Dermis microvascular lymphatic vessel endothelial cell (primary cell): ENCODE measurements at places on chromosomes 1 and 21. TPM values are rescaled to one million over a fixed set of nuclear protein-coding genes. Genes with fewer than 3 reads are reported as not detected.
A peak's percentile ranks its signal among the peaks of the same experiment; 100 is the strongest.

MTR gene
- 28.8 and 30.6 TPM in 2 replicates for total RNA-seq

GRCh38 chr1:229479660-229480399 is 28.3 kb downstream of the NUP133 start:
- peak; percentile 3 for DNase-seq

DNA sequence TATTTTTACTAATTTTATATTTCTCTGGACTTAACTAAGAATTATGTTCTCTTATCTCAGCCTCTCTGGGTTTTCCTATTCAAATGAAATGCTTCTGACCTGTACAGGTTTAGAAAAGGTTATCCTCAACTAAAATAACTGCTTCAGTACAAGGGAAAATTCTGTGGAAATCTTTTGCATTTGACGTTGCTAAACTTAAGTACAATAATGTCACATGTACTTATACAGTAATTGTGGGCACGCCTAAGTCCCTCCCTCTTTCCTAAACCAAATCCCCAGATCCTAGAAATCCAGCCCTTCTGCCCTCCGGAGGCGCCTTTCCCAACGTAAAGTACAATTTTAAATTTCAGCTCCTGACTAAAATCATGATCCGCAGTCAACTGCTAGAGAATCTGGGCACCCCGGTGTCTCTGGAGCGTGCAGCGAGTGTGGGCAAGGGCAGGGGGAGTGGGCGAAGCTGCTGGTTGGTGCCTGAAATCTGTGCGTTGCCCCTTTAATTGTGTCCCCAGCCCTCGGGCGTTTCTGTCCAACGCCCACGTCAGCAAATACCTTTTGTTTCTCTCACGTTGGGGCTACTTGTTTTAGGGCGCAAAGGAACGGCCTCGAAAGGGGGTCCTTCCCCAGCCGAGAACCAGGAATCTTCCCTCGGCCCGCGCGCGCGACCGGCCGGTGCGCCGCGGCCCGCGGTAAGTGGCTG is at the start of gene ZBTB8A:
Gene ZBTB8A, plus strand, starts transcription at position 541 of the 697 bp plus-strand sequence. CDS start 53,505 bp downstream, outside the sequence.
- peak; percentile 74 for DNase-seq

AKR7A3 gene
- total RNA-seq: 0.13 and 0.25 TPM in 2 replicates

GRCh38 chr21:32800056-32800455 is 28.5 kb upstream of the PAXBP1 start:
- DNase-seq: no peak

- no peak for DNase-seq
These were observed 36.2 kb upstream of the EDEM3 start for GRCh38 chr1:184790642-184791549.

- DNase-seq: no peak
These were observed 18.1 kb upstream of the SFPQ start for GRCh38 chr1:35211120-35211414.

SUSD4 gene
- total RNA-seq: under 0.01 and 0.13 TPM in 2 replicates

PROK1 gene
- total RNA-seq: not detected in 2 replicates

GRCh38 chr1:12173631-12174121 is 6.9 kb downstream of the TNFRSF1B start:
- no peak for DNase-seq

DNA sequence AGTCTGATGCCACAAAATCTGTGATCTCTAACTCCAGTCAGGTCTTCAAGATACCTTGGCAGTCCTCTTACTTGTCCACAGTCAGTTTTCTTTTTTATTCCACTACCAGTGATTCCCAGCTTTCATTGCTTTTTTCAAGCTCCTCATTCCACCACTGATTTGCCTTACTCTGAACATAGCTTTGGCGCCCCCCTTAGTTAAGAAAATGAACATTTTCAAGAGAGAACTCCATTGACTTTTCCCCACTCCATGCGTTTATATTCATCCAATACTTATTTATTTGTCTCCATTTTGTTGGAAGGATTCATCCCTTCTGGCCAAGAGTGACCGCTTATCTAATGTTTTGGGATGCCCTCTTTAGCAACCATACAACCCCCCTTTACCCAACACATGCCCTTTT is 33.9 kb upstream of the IPO9 start:
- DNase-seq: no peak

RHCE gene
- total RNA-seq: 0.13 and 1.9 TPM in 2 replicates

- DNase-seq: no peak
These were observed 261.4 kb upstream of the NRIP1 start for GRCh38 chr21:15326032-15326867.

DNA sequence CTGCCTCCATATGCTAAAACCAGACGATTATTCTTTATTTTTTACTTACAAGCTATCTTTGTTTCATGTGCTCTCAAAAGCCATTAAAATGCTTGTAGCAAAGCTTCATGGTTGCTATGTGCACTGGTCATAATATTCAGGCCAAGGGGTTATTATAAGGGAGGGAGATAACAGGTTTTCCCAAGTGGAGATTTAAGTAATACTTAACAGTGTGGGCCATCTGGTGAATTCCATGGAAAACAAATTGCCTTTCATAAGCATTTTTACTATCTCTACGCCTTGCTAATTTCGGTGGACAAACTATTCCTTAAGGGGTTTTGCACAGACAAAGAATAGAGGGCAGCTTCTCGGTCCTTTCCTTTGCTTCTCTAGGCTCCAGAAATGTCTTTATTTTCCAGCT is 137.8 kb downstream of the NUF2 start:
- no peak for DNase-seq

- no peak for DNase-seq
These were observed 118.9 kb downstream of the TOMM20 start for GRCh38 chr1:235009561-235010306.

GRCh38 chr1:166273618-166274017 is 106.8 kb upstream of the FAM78B start:
- DNase-seq: no peak

DNA sequence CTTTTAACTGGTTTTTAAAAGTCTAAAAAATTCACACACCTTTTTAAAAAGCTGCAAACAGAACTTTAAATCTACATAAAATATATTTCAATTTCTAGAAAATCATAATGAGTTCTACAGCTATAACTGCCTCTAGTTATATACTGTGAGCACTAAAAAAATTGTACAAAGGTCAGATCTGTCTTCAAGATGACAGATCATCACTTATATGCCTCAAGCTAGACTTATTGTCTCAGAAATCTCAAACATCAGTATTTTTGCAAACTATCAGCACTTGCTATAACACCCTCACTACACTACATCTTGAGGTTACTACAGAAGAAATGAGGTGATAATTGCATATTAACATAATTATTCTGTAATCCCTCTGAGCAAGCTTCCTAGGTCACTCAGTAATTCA is 76.5 kb downstream of the ZNF644 start:
- DNase-seq: no peak

DNA sequence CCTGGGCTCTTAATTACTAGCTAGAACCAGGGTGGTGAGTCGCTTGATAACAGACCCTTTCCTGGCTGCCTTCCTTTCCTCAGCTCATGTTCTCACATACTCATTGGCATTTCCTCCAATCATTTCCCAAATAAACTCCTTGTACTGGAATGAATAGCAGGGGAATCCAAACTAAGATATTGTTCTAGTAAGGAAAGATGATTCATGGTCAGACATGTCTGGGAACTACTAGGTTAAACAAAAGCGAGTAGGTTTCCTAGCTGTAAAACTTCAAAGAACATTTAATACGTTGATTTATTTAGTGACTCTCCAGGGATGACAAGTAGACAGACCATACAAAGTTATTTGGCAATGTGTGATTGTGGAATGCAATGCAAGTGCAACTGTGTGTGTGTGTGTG is 121.2 kb upstream of the KCNJ6 start:
- DNase-seq: peak; percentile 79

- no peak for DNase-seq
These were observed 79.8 kb downstream of the PCBP3 start for GRCh38 chr21:45723049-45723958.

CCSAP gene
- 3.4 and 5.0 TPM in 2 replicates for total RNA-seq

IL20 gene
- total RNA-seq: not detected in 2 replicates

DNA sequence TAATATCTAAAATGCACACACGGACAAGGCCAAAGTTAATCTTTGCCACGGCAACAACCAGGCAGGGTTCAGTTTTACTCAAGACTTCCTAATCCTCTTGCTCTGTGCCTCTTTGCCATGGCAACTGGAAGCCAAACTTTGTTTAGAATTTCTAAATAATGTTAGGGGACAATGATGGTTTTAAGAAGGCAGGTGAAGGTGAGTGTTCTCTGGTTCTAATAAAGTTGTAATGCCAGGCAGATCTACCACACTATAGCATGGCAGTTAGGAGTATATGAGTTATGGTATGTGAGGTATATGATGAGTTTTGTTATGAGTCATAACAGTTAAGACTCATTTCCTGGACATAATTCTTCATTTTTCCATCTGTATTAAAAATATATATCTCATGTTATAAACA is 2.7 kb downstream of the PTPRC start:
- DNase-seq: peak; percentile 10

DNA sequence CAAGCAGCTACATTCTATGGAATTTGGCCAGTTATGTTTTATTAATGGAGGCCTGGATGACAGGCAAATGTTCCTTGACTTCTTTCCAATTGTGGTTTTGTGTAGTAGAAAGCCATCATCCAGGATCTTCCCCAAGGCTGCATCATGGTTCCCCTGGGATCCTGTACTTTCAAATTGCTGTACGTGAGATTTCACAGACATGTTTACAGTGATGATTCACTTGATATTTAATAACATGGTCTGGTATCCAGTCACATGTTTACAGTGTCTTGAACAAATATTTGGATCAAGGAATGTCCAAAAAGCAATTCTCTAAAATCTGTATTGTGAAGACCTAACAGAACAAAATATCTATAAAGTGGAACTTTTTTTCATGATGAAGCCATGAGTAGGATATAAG is 68.3 kb upstream of the ST6GALNAC3 start:
- DNase-seq: no peak

SEMA4A gene
- 0.39 and 0.51 TPM in 2 replicates for total RNA-seq

DNAH14 gene
- 3.7 and 4.6 TPM in 2 replicates for total RNA-seq

- no peak for DNase-seq
These were observed 36.9 kb downstream of the SIM2 start for GRCh38 chr21:36735724-36736320.

- no peak for DNase-seq
These were observed 39.2 kb upstream of the CTTNBP2NL start for GRCh38 chr1:112356765-112357164.

TRIM67 gene
- total RNA-seq: not detected in 2 replicates

GRCh38 chr1:208231881-208232661 is 12.1 kb downstream of the PLXNA2 start:
- DNase-seq: peak; percentile 46

TMEM125 gene
- not detected in 2 replicates for total RNA-seq

- no peak for DNase-seq
These were observed 26.9 kb upstream of the EYA3 start for GRCh38 chr1:28115267-28115666.

VWA5B1 gene
- not detected in 2 replicates for total RNA-seq

GNG4 gene
- total RNA-seq: 0.13 and 0.25 TPM in 2 replicates

- DNase-seq: no peak
These were observed 122.9 kb upstream of the DAB1 start for GRCh38 chr1:57546549-57547330.

SHE gene
- total RNA-seq: 69.1 and 86.5 TPM in 2 replicates

APCS gene
- not detected in 2 replicates for total RNA-seq

DNA sequence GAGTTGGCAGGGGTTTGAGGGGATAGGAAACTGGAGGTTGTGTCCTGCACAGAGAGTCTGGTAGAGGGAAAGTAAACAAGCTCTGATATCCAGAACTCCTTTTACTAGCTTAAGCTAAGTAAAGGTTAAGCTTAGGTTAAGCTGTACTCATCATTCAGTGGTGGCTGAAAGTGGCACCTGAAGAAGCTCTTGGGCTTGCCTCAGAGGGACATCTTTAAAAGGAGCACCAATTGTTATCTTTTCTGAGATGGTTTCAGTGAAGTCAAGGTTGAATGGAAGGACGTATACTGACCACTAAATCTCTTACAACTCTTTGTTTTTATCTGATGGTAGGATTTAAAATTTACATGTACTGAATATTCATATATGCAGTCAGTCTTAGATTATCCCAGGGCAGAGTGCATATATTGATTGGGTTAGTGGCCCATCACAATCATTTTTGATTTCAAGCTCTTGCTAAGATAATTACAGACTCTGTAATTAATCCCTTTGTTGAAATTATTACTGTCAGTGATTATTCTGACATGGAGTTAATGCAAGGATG is 43.3 kb downstream of the S1PR1 start:
- DNase-seq: no peak

GRCh38 chr1:241749945-241750695 is 97.9 kb upstream of the EXO1 start:
- DNase-seq: no peak

DNA sequence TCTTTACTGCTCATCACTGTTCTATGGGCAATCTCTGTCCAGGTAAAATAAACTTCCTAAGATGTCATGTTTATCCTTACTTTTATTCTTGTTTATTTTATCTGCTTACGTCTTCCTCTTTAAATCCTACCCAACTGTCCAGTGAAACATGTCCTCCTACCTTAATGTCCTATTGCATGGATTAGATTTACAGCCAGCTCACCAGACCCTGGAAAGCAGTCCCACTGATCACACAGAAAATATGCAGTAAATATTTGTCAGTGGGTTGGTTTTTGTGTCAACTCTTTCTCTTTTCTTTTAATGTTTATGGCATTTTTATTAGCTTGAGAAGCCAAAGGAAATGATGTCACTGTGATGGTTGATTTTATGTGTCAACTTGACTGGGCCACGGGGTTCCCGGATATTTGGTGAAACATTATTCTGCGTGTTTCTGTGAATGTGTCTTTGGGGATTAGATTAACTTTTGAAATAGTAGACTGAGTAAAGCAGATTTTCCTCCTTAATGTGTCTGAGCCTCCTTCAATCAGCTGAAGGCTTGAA is 258.3 kb downstream of the SRGAP2C start:
- DNase-seq: no peak

TMEM201 gene
- 2.7 and 5.3 TPM in 2 replicates for total RNA-seq

- DNase-seq: no peak
These were observed 42.2 kb upstream of the POU3F1 start for GRCh38 chr1:38088791-38089190.

DNA sequence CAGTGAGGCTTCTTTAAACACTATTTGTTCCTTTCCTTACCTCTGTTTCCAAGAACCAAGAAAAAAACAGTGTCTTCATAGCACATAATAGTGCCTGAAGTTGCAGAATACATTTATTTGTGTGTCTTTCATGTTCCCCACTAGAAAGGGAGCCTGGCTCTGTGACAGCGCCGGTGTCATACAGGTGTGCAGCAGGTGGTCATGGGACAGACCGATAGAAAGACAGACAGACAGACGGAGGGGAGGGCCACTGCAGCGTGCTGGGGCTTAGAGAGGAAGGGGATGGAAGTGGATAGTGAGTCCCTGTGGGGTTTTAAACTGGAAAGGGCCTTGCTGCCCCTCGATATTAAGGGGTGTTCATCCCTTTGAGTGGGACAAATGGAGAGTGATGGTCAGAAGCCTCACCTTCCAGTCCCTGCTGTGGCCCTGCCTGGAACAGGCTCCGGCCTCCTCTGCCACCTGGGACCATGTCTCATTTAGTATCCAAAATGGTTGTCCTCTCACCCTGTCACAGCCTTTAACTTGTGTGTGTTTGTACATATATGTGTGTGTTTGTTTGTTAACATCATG is 152.9 kb downstream of the PGBD5 start:
- DNase-seq: no peak

RAB3B gene
- total RNA-seq: 2.1 and 4.0 TPM in 2 replicates
